ENCODE measurements at places on chromosomes 6 and 20.

DNA sequence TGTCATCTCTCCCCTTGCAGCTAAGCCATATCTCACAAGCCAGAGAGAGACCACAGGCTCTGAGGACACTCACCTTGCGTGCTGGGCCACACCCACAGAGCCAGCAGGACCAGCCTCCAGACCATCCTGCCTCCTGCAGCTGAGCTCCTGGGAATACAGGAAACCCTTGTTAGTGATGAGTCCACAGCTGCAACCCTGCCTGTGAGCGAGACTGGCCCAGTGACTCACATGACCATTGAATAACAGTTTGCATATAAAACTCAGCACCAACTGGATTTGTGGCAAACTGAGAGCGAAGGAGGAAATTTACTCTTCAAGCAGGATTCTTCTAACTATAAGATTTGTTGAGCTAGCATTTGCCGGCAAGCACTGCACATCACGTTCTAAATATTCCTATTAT is 3.0 kb downstream of the THBS2 start:
- no peak for DNase-seq

- DNase-seq: no peak
These were observed 28.7 kb downstream of the SAYSD1 start for GRCh38 chr6:39086294-39086693.

DNA sequence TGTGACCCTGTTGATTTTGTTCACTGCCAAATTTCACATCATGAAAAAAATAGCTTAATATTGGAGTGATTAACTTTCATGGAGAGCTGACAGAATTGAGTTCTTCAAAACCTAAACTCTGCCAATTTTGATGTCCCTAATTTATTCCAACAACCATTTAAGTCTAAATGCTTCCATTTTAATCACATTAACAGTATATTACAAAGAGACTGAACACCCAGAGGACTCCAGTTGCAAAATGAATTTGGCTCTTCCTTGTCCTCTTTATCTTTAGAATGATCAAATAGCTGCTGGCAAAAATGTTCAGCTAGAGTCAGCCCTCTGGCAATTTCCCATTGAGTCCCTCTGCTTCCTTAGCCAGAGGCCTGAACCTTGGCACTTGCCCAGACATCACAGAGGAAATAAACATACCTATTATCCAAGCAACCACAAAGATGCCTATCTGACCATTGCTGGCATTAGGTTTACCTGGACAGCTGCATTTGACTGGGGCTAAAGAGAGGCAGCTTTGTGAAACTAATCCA is 299.0 kb upstream of the STXBP5 start:
- DNase-seq: no peak

GRCh38 chr6:155660251-155660977 is 204.8 kb upstream of the NOX3 start:
- DNase-seq: no peak

- no peak for DNase-seq
These were observed 25.5 kb upstream of the MAPK13 start for GRCh38 chr6:36104836-36105235.

GRCh38 chr20:50354721-50355589 is 155.2 kb upstream of the PTPN1 start:
- DNase-seq: no peak

GRCh38 chr20:43477619-43478018 is 19.9 kb downstream of the SRSF6 start:
- no peak for DNase-seq

- no peak for DNase-seq
These were observed 19.2 kb upstream of the PPP1R14C start for GRCh38 chr6:150123645-150124044.

GRCh38 chr6:81777586-81778268 is 25.2 kb upstream of the TENT5A start:
- DNase-seq: no peak

- DNase-seq: no peak
These were observed 105.1 kb downstream of the PHF3 start for GRCh38 chr6:63740709-63741108.

GRCh38 chr6:106206905-106207304 is 118.7 kb downstream of the ATG5 start:
- DNase-seq: no peak

- no peak for DNase-seq
These were observed 176.4 kb downstream of the ADGB start for GRCh38 chr6:146775220-146775619.

DNA sequence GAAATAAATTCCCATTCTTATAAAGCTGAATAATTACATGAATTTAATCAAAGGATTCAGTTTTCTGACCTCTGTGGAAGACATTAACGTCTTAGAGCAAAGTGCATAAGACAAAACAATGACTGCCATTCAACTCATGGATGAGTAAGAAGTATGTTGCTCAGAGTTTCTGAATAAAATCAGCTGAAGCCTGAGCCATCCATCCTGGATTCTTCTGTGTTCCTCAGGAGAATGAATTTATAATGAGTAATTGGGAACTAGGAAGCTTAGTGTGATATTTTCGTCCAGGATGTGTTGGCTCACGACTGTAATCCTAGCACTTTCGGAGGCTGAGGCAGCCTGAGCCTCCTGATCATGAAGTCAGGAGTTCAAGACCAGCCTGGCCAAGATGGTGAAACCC is 62.8 kb downstream of the PERP start:
- DNase-seq: no peak

DNA sequence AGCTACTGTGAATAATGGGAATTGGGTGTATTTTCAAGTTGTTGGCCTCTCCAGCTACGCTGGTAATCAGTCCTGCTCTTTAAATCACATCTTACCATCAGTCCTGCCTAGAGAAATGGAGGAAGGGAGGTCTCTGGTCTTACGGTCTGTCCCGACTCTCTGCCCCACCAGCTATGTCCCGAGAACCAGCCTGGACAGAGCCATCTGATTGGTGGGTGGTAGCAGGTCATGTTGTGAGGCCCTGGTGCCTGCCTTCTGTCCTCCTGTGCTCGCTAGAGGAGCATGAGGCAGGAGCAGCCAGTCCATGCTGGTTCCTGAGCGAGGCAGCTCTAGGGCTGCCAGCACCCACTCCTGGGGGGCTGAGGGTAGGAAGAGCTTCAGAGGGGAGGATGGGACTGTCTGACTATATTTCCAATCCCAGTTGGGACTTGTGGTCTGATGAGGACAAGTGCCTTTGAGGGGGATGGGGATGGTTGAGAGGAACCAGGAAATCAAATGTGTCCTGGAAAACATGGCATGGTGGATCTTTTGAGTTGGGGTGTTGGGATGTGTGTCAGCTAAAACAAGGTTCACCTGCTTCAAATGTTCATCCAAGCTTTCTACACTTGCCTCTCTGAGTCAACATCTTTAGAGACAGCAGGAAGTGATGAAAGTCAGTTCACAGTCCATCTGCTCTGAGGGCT is 33.0 kb downstream of the SYNJ2 start:
- DNase-seq: no peak

- no peak for DNase-seq
These were observed 165.2 kb upstream of the AGPAT4 start for GRCh38 chr6:161439093-161439492.

GRCh38 chr6:34810936-34811632 is 19.2 kb downstream of the BLTP3A start:
- no peak for DNase-seq

DNA sequence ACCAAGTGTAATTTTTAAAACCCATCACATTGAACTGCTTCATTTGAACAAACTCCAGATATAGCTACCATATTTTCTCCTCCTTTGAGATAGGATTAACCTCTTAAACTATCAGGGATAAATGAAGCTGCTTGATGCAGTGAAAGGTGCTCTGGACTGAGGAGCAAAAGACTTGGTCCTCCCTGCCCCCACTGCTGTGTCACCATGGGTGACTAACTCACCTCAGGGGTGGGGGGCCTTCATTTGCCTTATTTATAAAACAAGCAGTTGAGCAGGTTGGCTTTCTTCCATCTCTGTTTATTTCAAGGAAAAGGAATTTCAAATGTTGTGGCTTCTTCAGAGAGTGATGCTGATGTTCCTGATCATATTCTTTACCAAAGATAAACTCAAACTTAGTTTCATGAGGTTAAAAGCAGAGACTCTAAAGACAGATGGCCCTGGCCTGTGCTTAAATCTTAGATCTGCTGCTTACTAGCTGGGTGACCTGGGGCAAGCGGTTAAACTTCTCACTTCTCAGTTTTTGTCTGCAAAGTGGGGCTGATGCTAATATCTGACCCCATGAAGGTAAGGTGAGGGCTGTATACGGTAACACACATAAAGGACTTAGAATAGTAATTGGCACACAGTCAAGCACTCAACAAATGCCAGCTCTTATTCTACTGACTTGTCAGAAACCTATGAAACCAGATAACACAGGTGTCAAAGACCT is 50.5 kb downstream of the FHL5 start:
- no peak for DNase-seq

- no peak for DNase-seq
These were observed 15.2 kb downstream of the BCAS4 start for GRCh38 chr20:50810063-50810462.

DNA sequence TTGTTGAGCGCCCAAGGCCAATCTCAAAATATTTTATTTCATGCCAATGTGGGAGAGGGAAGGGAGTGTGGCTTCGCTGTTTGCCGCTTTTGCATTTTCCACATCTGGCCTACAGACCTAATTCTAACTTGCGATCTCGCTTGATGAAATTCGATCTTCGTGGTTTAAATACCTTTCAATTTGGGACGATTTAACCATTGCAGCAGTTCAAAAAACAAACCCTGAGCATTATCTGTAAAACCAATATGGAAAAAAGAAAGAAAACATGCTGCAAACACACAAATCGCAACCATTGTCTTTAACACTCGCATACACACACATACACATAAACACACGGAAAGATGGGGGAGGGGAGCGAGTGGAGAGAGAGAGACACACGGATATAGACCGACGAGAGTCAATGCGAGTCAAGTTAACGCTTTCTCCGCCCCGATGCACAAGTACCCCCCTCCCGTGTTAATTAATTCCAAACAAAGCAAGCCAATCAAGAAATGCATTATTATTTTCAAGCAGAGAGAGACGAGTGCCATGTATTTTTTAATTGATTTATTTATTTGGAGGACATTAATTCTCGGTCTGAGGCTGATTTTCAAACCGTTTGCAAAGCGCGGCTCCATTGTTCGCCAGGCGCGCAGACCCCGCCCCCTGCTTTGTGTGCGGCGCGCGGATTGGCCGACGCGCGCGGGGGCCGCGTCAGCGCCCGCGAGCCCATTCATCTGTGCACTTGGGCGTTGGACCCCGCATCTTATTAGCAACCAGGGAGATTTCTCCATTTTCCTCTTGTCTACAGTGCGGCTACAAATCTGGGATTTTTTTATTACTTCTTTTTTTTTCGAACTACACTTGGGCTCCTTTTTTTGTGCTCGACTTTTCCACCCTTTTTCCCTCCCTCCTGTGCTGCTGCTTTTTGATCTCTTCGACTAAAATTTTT is at the start of gene MARCKS:
Gene MARCKS, plus strand, starts transcription at position 721 of the 931 bp plus-strand sequence. CDS start 401 bp downstream, outside the sequence.
- DNase-seq: peak; percentile 46

DNA sequence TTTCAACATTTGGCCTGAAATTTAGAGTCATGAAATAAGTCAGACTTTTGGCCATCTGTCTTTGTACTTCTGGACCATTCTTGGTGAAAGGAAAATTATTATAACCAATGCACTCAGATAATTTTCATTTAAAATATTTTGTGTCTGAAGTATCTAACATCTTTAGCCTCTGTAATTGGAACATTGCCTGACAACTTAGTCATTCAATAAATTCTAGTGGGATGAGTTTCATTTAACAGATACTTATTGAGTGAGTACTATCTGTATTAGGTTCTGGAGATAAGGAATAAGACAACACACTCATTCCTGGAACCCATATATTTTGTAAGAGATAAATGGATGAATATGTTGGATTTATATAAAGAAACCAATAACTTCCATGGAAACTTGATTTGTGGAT is 536.0 kb downstream of the BCKDHB start:
- no peak for DNase-seq

- DNase-seq: no peak
These were observed 95.6 kb upstream of the SLC35B3 start for GRCh38 chr6:8530785-8531435.

DNA sequence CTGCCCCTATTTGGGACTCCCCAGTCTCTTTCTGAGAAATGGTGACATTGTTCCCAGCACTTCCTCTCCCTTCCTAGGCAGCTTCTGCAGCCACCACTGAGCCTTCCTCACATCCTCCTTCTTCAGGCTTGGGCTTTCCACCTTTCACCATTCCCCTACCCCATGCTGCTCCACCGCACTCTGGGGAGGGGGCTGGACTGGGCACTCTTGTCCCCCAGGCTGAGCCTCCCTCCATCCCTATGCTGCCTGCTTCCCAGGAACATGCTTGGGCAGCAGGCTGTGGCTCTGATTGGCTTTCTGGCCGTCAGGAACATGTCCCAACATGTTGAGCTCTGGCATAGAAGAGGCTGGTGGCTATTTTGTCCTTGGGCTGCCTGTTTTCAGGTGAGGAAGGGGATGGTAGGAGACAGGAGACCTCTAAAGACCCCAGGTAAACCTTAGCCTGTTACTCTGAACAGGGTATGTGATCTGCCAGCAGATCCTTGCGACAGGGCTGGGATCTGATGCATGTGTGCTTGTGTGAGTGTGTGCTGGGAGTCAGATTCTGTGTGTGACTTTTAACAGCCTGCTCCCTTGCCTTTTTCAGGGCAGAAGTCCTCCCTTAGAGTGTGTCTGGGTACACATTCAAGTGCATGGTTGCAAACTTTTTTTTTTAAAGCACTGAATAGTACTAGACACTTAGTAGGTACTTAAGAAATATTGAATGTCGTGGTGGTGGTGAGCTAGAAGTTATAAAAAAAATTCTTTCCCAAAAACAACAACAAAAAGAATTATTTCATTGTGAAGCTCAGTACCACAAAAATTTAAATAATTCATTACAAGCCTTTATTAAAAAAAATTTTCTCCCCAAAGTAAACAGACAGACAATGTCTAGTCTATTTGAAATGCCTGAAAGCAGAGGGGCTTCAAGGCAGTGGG is 2.1 kb upstream of the CDKN1A start:
- no peak for DNase-seq

GRCh38 chr6:128078276-128078675 is 177.4 kb upstream of the THEMIS start:
- no peak for DNase-seq

GRCh38 chr6:83889621-83890020 is 30.1 kb downstream of the CYB5R4 start:
- no peak for DNase-seq

- no peak for DNase-seq
These were observed 76.6 kb upstream of the TOX2 start for GRCh38 chr20:43837856-43838702.

- DNase-seq: no peak
These were observed 290.4 kb upstream of the HSF2 start for GRCh38 chr6:122109075-122109474.

DNA sequence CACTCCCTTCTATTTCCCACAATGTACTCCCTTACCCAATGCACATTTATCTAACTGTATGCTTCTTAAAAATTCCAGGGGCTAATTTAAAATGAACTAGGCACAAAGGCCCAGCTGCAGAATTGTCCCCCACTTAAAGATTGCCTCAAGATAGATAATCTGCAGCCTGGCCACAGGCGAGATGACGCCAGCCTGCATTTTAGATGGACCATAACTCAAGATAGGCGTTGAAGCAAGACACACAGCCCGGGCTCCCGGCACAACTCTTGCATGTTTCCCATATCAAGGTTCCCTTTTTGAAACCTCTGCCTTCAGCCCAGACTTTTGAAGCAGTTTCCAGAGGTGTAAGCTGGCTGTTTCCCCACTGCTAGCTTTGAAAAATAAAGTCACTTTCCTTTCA is 3.2 kb upstream of the REPS1 start:
- DNase-seq: no peak

Data from stimulated activated CD4-positive, alpha-beta T cell treated with anti-CD3 and anti-CD28 coated beads, Interleukin-4, amount 100 ng/mL, for 1 hour (primary cell).